Bone marrow (tissue), 2 donors: ENCODE measurements at places on chromosomes 4 and X.

DNA sequence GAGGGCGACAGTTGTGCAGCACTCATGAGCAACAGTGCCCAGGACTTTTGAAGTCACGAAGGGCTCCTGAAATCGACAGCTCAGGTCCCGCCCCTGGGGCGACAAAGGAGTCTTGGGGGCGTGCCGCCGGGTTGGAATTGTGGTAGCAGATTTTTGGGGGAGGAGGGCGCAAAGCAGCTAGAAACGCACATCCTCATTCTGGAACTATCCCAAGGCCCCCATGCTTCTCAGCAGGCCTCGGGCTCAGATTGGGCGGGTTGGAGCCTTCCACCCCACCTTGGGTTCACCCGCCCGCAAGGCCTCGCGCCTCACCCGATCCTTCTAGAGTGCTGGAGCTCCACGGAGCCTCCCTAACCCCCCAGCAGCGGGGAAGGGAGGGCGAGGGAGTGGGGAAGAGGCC lies 85.5 kb downstream of the HPRT1 start:
- no peak for DNase-seq

DNA sequence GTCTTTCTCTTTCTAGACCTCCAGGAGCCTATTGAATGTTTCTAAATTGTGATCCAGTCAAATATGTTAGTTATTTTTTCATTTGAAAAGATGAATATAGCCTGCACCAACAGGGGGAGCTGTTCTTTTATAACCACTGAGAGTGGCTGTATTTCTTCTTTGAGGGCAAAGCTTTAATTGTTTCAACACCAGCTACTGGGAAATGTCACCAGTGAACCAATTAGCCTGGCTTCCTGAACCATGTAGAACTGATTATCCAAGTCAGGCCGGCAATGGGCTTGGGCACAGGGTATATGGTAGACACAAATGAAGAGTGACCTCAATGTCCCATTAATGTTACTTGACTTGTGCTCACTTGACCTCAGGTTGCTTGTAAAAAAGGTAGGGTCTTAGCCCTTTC lies 4.8 kb upstream of the DAPP1 start:
- DNase-seq, result no peak

DNA sequence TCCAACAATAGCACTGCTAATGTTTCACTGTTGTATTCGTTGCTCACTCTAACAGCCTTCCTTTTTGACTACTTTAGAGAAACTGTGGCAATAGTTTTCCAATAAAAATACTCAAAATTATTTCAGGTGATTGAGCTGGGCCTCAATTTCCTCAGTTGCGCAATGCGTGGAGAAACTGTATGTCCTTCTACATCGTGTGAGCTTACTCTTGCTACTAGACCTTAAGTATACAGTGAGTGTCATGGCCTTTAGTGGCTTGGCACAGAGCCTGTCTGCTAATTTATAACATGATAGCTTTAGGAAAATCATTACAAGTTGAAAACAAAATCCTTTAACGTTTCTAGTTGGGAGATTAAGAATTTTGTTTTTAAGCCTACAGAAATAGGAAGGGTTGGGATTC lies 114.5 kb downstream of the COL4A6 start:
- DNase-seq, result no peak

GRCh38 chrX:118727686-118728339 lies 407 bp downstream of the IL13RA1 start:
- no peak for DNase-seq

DNA sequence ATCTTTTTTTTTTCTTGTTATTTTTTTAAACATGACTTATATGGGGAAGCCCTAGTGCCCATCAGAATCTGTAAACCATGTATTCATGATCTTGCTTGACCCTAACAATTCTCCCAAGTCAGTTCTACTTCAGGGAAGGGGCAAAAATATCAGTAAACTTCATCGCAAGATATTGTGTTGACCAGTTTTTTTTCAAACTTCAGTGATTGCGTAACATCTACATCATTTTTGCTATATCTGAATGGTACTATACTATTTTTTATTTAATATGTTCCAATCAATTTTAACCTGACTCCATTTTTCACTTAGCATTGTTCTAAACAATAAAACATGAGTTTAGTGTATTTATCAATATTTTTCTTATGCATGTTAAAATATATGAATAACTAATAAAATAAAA lies 221.2 kb downstream of the NKX6-1 start:
- DNase-seq, result no peak
